ENCODE measurements at places on chromosomes 11 and 22.

DNA sequence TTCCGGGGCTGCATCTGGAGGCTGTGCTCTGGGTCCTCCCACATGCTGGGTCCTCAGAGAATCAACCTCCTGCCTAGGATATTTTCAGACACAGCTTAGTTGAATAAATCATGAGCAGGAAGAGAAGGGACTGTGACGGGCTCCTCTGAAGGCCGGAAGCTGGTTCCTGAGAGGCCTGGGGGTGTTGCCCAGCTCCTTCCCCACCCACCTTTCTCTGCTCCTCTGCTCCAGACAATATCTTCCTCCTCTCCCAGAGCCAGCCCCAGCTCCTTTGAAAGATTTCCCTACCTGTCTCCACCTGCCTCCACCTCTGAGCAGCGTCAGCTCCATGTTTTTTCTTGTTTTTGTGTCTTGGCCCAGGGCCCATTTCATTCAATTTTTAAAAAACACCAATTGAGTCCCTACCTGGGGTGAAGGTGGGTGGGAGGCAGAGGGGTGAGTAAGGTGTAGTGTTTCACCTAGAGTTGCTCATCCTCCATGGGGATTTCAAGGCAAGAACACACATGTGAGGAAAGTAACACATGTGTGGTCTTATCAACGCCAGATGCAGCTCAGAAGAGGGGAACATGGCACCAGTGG is 24.8 kb upstream of the THY1 start:
- no peak for DNase-seq

- no peak for DNase-seq
Observed at GRCh38 chr11:95364324-95365295, 133.6 kb upstream of the SESN3 start.

GRCh38 chr22:19622061-19622441 is 92.3 kb upstream of the SEPTIN5 start:
- DNase-seq, result no peak

GRCh38 chr22:17368144-17368543 is 1.1 kb upstream of the CECR2 start:
- DNase-seq, result no peak

DNA sequence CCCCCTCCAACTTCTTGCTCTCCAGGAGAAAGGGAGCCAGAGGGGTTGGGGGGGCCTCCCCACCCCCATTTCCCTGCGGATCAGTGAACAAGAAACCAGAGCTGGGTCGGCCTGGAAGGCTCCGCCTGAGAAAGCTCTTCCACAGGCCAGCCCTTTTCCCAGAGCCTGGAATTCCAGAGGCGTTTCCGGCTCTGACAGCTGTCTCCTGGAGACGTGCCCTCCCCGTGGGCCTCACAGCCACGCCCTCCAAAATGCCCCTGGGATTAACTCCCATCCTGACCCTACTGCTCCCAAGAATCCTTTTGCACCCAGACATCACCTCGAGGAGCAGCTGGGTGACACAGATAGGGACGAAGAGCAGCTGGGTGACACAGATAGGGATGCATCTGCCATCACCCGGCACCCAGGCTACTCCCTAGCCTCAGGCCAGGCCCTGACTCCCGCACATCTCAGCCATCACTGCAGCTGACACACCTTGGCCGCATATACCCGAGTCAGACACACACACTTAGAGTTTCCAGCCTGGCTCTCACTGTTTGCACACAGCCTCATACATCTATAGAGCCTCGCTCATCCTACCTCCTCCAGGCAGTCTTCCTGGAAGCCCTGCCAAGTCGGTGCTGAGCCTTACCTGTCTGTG is 7.6 kb upstream of the CDC42EP1 start:
- DNase-seq, result no peak

DNA sequence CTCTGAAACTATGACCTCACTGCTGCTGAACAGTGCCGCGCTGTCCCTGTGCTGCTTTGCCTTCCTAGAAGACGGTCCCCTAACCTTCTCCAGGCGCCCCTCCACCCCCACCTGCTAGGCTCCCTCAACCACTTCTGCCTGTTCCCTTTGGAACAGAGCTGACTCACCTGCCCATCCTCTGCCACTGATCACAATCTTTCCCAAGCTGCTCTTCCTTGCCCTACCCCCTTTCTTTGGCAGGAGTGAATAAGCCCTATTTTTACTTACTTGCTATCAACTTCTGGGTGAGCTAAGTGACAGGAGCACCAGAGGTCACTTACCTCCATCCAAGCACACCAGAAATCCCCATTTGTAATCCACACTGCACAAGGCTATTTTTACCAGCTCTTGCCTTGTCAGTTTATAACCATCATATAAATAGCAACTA is 116.0 kb upstream of the BID start:
- DNase-seq, result no peak

GRCh38 chr11:124402326-124402922 is 3.6 kb upstream of the OR8B3 start:
- DNase-seq, result no peak

- DNase-seq, result no peak
Observed at GRCh38 chr11:131064373-131064991, 148.2 kb upstream of the SNX19 start.

- no peak for DNase-seq
Observed at GRCh38 chr11:106961518-106961917, 56.8 kb downstream of the GUCY1A2 start.

GRCh38 chr11:22426915-22427314 is 88.7 kb downstream of the SLC17A6 start:
- DNase-seq, result no peak

DNA sequence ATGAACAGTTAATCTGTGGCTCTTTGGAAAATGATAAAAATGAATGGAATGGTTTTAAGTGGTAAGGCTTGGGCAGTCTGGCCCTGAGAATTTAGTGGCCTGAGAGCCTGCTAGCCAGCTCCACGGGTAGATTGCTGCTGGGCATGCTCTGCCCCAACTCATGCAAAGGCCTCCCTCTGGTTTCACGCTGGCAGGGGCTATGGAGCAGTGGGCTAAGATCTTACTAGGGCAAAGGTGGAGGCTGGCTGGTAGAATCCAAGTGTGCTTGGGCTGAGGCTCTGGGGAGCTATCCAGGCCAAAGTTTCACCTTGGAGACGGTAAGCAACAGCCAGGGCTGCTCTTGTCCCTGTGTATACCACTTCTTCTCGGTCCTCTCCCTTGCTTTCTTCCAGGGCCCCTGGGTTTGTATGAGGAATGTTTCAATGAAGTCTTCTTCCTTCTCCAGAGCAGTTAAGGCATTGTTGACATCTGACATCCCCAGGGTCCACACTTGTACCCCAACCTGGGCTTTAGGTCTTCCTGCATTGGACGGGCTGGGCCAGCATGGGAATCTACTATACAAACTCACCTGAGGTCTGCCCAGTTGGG is 27.4 kb downstream of the UBE2L3 start:
- DNase-seq, result no peak

DNA sequence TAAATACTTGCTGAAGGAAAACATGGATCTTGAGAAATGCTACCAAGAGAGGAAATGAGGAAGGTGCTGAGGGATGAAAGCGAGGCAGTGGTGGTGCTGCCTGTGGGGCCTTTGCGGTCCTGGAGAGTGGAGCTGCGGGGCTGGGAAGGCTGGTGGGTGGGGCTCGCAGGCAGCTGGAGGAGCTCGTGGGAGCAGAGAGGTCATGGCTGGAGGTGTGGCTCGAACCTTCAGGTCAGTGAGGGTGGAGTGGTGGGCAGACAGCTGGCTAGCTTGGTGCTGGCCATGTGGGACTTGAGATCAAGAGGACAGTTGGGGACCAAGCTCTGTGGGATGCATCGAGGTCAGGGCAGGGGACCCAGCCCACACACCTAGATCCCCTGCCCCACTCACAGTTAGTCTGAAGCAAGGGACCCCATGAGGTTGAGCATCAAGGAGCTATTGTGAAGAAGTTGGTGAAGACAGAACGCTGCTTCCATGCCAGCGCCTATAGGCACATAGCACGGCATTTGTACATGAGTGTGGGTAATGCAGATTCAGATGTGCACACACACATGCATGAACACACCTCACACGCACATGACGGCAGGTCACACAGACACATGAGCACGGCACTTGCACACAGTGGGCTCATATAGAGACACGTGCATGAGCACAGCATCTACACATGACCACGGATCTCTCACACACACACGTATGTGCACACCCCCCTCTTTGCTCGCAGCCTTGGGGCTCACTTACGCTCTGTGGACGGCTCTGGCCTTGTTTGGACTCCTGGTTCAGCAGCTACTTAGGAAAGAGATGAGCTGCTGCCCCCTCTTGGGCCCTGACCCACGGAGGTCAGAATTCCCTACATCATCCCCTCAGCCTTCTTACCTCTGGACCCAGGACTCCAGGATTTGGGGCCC is 30.4 kb downstream of the SHANK3 start:
- DNase-seq, result no peak

DNA sequence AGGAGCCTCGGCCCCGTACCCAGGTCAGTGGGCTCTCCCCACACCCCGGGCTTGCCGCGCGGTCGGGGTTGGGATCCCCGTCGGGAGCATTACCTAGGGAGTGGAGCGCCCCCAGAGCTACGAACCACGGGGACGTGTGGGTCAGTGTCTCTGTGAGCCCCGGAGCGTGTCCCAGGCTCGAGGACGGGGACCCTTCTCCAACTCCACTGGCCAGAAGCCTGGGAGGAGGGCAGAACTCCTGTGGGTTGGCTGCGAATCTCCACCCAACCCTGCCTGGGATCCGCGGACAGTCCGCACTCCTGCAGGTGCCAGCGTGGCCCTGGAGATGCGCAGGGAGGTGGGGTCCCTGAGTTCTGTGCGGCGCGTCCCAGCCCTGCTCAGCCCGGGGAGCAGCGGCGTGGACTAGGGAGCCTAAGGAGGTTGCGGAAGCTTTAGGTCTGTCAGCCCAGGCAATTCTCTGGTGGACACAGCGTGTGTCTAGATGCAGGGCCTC is 346 bp downstream of the PPFIBP2 start:
- no peak for DNase-seq

DNA sequence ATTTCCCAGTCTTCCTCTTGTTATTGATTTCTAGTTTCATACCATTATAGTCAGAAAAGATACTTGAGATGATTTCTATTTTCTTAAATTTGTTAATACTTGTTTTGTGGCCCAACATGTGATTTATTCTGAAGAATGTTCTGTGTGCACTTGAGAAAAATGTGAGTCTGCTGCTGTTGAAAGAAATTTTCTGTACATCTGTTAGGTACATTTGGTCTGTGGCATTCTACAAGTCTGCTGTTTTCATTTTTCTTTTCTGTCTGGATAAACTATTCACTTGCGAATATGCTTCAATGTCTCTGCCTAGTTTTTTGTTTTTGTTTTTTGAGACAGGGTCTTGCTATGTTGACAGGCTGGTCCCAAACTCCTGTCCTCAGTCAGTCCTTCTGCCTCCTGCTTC is 26.4 kb upstream of the LUZP2 start:
- DNase-seq, result no peak

- DNase-seq, result no peak
Observed at GRCh38 chr11:100673063-100673462, 14.0 kb upstream of the ARHGAP42 start.

- DNase-seq, result peak; percentile 30
Observed at GRCh38 chr11:75867778-75868374, 52.9 kb downstream of the UVRAG start.

DNA sequence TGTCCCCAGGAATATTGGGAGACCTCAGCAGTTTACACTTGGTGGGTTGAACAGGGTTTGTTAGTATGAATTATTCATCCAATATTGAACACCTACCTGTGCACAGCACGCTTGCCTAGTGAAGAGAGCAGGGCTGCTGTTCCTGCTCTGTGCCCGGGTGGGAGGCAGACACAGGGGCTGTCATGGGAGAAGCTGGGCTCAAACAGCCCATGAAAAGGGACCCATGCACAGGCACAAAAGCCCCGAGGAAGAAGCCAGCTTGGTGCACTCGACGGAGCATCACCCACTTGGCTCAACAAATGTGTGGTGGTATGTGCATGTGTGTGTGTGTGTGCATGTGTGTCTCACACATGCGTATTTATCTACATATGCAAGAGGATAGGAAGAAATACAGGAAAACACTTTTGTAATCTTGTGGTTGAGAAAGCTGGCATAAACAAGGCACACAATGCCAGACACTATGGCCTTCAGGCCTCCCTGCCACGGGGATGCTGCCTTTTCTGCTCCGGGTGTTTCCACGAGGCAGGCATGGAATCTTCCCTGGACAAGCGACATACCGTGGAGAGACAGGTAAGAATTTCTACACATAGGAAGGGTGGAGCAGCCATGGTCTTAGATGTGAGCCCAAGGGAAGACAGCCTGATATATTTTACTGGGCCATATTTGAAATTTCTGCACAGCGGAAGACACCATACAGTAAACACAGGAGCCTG is 5.0 kb upstream of the APOBEC3A start:
- no peak for DNase-seq

- no peak for DNase-seq
Observed at GRCh38 chr11:120181376-120181975, 29.4 kb upstream of the OAF start.

DNA sequence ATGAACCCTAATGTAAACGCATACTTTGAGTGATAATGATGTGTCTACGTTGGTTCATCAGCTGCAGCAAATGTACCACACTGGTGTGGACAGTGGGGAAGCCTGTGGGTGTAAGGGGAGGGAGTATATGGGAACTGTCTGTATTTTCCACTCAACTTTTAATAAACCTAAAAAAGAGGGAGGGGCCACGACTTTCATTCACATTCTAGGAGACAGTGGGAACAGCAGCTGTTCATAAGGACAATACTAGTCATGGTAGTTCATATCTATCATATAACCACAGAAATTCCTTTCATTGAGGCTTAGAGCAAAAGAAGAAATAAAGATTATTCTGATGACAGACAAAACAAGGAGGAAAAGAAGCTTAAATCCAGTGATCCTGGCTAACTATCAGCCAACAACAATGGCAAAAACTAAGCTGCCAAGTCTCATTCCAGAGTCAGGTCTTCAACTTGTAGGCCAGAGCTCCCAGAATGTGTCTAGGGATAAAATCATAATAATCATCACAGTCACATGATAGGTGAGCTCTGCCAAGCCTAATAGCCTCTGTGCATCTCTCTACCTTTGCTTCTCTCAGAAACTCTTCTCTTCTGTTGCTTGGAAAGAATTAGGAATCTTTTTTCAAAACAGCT is 59.4 kb upstream of the CHRM4 start:
- DNase-seq, result no peak

- DNase-seq, result no peak
Observed at GRCh38 chr11:37533830-37534229, 935.8 kb upstream of the RAG2 start.

DNA sequence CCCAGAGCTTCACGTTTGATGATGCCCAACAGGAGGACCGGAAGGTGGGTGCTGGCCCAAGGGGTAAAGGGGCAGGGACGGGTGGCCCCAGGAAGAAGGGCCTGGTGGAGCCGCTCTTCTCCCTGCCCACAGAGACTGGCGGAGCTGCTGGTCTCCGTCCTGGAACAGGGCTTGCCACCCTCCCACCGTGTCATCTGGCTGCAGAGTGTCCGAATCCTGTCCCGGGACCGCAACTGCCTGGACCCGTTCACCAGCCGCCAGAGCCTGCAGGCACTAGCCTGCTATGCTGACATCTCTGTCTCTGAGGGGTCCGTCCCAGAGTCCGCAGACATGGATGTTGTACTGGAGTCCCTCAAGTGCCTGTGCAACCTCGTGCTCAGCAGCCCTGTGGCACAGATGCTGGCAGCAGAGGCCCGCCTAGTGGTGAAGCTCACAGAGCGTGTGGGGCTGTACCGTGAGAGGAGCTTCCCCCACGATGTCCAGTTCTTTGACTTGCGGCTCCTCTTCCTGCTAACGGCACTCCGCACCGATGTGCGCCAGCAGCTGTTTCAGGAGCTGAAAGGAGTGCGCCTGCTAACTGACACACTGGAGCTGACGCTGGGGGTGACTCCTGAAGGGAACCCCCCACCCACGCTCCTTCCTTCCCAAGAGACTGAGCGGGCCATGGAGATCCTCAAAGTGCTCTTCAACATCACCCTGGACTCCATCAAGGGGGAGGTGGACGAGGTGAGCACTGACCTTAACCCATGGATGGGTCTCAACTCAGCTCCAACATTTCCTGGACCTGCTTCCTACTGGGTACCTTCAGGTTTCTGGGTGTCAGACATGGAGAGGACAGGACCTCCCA is 2.0 kb downstream of the RIC8A start:
- DNase-seq, result no peak
